ENCODE measurements at places on chromosomes 2 and 18.
A peak's percentile ranks its signal among the peaks of the same experiment; 100 is the strongest.

DNA sequence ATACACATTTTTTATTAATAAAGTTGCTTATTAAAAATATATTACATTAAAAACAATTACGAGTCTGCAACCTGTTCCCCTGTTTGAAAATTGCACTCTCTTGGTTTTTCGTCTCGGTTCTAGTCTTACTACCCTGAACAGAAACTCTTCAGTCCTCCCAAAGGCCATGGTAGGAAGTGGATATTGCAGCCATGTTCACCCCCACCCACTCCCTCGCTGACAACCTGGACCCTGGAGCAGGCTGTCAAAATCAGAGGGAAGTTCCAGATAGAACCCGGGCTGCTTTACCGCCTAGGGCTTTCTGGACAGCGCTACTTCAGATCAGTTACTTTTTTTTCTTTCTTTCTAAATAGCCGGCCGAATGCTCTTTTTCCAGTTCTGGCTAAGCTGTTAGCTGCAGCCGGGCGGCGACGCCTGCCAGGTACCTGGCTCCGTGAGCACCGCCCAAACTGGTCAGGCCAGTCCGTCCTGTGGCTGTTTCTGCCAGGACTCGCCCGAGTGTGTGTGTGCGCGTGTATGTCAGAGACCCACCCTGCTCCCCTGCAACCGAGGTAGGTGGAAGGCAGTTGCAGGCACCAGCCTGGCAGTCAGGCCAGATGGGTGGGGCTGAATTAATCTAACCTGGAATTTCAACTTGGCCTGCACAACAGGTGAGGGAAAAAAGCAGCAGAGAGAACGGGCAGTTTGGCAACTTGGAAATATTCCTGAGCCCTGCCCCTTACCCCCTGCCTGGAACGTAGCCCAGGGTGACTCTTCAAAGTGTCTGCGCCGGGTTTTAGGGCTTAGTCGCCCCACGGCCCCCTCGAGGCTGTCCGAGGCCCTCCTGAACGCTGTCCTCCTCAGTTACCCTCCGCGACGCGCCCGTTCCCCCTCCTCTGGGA, 1.1 kb upstream of the TET3 start:
- peak; percentile 82 for DNase-seq

- no peak for DNase-seq
Measured at GRCh38 chr2:62303788-62304187, 107.9 kb downstream of the B3GNT2 start.

- peak; percentile 38 for DNase-seq
Measured at GRCh38 chr2:226791056-226791486, 8.5 kb downstream of the IRS1 start.

- DNase-seq, result peak; percentile 38
Measured at GRCh38 chr2:27655155-27655951, 8.1 kb downstream of the SUPT7L start.

DNA sequence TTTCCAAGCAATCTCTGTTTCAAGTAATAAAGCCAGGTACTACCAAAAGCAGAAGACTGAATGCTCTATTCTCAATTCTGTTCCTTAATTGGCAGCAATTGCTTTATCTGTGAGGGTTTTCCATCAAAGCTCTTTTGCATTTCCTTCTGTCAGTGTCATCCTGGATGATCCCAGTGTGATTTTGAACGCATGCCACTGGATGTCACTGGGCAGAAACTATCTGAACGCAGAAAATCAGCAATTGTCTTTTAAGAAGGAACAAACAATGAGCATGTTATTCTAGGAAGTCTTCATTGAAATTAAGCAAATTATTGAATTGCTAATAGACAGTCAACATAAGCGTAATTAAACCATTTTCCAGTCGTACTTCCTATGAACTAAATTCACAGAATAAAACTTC, 259.0 kb upstream of the REG3G start:
- no peak for DNase-seq

GRCh38 chr18:37253394-37254235, 312.0 kb downstream of the CELF4 start:
- DNase-seq, result peak; percentile 33

- DNase-seq, result no peak
Measured at GRCh38 chr18:9337873-9338272, 3.3 kb downstream of the TWSG1 start.

DNA sequence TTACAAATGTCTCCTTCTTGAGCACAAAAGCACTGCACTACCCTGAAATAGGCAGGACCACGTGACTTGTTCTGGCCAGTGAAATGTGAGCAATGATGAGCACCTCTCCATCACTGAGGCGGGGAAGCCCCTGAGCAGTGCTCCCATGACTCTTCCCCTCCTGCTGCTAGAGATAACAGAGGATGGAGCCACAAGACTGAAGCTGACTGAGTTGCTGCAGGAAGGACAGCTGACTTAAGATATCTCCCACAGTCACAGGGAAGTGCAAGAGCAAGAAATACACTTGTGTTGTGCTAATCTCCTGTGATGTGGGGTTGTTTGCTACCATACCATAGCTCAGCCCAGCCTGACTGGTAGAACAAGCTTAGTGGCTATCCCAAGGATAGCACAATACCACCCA, 38.7 kb downstream of the STK39 start:
- DNase-seq, result no peak

DNA sequence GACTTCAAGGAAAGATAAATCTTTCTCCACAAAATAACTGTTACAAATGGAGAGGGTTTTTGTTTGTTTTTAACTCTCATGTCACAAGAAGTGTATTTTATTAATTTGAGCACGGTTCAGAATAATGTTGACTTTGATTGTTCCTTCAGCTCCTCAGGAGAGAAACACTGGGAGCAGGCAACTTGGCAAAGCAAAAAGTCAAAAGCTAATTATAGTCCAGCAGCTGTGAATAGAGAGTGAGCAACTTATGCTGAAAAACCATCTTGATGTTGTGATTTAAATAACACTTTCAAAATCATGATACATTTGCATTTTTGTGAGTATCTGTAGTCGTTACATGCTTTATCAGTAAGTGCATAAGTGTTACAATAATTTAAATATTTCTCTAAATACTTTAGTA, 37.5 kb upstream of the TTN start:
- DNase-seq, result no peak

DNA sequence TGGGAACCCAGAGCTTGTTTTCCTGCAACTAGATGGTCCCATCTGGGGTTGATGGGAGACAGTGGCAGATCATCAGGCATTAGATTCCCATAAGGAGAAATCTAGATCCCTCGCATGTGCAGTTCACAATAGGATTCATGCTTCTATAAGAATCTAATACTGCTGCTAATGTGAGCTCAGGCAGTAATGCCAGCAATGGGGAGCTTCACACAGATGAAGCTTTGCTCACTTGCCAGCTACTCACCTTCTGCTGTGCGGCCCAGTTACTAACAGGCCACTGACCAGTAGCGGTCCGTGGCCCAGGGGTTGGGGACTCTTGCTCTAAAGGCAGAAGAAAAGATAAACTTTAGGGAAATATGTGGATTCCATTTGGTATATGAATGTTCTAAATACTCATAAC, 192.9 kb downstream of the AFF3 start:
- no peak for DNase-seq
